ENCODE measurements at places on chromosomes 7 and 10. TPM values are rescaled to one million over a fixed set of nuclear protein-coding genes. Genes with fewer than 3 reads are reported as not detected.

Gene ENTPD1
- total RNA-seq = not detected

Gene HOXA6
- 1.6 TPM for total RNA-seq

Gene SH2B2
- 1.8 TPM for total RNA-seq

Gene PRSS37
- total RNA-seq = not detected

Gene ITGA8
- not detected for total RNA-seq

Gene CYP3A5
- total RNA-seq = 1.9 TPM

All from A549 treated with Mapracorat at 1 μM for 4 hours (cell line).